ENCODE measurements at places on chromosomes 4 and X.

- DNase-seq: no peak
Observed at GRCh38 chr4:30939069-30939468, 218.9 kb downstream of the PCDH7 start.

DNA sequence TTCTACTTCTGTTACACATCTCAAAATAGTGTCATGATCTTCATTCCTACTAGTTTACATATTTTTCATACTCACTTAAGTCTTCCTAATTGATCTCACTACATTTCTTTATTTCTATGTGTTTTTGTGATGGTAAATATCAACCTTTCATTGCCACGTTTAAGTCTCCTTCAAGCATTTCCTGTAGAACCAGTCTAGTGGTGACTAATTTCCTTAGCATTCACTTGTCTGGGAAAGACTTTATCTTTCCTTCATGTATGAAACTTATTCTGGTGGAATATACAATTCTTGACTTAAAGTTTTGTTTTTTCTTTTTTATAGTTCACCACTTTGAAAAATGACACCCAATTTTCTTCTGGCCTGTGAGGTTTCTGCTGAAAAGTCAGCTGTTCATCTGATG is 181.4 kb upstream of the NEIL3 start:
- no peak for DNase-seq

DNA sequence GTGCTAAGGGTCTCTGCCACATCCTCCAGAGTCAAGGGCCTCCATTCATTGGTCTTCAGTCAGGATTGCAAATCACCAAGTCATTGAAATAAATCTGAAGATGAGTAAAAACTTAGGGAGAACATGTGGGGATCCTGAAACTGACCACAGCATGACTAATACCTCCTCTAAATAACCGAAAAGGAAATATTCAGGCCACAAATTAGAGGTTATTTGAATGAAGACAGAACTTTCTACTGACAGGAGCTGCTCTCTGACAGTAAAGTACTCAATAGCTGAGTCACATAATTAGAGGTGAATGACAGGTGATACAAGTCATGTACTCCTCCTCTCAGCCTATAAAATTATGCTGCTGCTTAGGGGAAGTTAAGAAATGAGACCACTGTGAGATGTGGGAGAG is 240.2 kb upstream of the F9 start:
- DNase-seq: no peak

DNA sequence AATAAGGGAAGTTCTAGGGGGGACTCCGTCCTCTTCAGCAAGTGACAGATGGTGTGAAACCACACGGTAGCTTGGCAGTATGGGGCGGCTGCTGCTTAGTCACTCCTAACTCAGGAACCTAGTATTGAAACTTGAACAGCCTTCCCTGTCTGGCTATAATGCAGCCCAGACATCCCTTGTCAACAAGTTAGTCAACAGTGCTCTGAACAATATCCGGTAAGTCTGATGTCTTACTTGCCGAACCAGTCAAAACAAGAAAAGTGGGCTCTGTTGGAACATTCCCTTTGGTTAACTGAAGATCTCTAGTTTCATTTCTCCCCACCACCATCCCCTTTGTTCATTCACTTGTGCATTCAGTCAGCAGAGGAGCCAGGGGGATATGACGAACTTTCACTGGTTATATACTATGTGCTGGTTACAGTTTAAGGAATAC is 18.7 kb upstream of the CXCL13 start:
- DNase-seq: no peak

- DNase-seq: no peak
Observed at GRCh38 chrX:15598026-15598425, 2.7 kb downstream of the ACE2 start.

DNA sequence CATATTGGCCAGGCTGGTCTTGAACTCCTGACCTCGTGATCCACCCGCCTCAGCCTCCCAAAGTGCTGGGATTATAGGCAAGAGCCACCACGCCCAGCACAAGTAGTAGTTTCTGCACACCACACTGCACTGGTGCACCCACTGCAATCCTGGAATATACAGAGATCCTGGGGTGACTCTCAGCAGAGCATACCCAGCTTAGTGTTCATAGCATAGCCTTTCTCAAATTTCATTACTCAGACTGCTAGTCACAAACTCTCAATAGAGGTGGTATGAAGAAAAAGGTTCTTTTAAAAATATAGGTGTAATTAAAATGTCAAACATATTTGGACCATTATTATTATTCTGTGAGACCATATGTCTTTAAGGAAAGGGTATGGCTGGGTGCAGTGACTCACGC is 6.2 kb upstream of the ARHGAP10 start:
- no peak for DNase-seq

GRCh38 chrX:9122519-9123245 is 88.8 kb upstream of the FAM9B start:
- DNase-seq: no peak

- DNase-seq: no peak
Observed at GRCh38 chrX:107135049-107135964, 16.7 kb upstream of the RBM41 start.

DNA sequence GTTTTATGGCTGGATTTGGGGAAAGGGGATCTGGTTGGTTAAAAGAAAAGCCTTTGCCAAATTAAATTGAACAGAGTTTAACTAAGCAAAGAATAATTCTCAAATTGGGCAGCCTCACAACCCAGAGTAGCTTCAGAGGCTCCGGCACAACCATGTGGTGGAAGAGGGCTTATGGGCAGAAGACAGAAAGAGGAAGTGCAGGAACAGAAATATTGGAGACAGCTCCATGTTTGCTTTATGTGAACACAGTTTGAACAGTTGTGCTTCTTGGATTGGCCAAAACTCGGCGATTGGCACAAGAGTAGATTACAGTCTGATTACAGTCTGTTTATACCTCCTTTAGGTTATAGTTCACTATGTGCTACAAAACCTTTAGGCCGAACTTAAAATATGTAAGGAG is 562.7 kb downstream of the TRIML1 start:
- DNase-seq: no peak

DNA sequence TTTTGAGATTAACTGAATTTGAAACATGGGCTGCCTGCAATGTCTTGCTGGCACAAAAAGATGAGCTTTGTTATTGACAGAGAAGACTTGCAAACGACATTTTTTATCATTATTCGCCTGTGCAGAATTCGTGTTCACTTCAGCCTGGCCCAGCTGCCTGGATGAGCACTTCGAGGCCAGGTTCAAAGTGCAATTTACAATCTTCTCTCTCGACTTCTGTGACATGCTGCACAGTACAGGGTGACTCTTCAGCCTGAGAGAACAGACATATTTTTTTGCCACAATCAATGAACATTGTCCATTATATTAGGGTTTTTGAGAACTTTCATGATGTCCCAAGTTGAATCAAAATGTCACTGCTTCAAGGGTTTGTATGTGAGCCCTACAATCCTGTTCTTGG is 616.5 kb downstream of the SMARCA1 start:
- no peak for DNase-seq

DNA sequence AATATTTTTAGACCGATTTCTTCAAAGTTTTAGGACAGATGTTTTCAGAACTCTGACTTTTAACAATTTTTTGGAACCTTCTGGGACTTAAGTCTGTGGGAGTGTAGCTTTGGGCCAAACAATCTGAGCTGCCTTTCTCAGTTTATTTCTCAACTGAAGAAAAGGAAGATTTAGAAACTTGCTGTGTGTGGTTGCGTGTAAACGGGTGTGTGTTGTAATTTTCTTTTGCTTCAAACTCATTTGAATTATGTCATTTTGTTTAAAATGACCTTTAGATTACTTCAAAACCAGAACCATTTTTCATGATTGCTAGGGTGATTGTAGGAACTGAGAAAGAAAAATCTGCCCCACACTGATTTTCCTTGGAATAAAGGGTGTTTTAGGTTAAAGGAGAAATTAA is 577.7 kb upstream of the GALNTL6 start:
- no peak for DNase-seq

DNA sequence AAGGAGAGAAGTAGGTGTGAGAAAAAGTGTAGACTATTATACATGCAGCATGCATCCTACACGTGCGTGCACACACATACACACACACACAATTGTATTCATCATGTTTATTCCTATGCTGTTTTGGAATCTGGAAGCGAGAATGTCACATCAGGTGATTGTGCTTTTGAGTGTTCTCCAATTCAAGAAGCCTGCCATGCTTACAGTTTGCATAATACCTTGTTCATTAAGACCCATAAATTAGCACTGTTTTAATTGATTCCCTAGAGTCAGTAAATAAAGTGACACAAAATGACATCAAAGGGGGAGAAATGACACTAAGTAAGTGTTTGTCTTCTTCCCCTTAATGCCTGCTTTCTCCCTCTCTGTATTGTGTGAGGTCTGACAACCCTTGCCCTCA is 336.1 kb upstream of the IGFBP7 start:
- no peak for DNase-seq

DNA sequence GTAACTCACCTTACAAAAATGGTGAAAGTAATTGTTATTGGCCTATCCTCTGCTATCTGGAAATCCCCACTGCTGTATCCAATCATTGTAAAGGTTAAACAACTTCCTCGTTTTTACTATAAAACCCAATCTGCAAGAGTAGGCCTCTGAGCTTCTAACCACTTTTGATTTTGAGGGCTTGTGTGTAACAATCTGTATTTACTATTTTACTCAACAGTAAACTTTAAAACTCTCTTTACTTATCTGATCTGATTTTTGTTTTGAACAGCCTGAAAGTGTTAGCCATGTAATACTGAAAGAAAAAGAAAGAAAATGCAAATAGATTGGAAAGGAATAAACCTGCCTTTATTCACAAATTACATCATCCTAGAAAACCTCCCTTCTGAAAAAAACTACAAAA is 63.1 kb downstream of the SLC10A7 start:
- no peak for DNase-seq

- DNase-seq: no peak
Observed at GRCh38 chrX:123504630-123505270, 228.1 kb downstream of the THOC2 start.

GRCh38 chrX:30144971-30145731 is 70.2 kb upstream of the MAGEB2 start:
- no peak for DNase-seq

- DNase-seq: no peak
Observed at GRCh38 chr4:94877973-94878372, 120.2 kb downstream of the BMPR1B start.

GRCh38 chrX:72297953-72298730 is 7.6 kb downstream of the CITED1 start:
- no peak for DNase-seq

GRCh38 chr4:105845559-105845958 is 49.7 kb upstream of the NPNT start:
- no peak for DNase-seq

- no peak for DNase-seq
Observed at GRCh38 chr4:163165217-163166017, 1.3 kb downstream of the NAF1 start.

DNA sequence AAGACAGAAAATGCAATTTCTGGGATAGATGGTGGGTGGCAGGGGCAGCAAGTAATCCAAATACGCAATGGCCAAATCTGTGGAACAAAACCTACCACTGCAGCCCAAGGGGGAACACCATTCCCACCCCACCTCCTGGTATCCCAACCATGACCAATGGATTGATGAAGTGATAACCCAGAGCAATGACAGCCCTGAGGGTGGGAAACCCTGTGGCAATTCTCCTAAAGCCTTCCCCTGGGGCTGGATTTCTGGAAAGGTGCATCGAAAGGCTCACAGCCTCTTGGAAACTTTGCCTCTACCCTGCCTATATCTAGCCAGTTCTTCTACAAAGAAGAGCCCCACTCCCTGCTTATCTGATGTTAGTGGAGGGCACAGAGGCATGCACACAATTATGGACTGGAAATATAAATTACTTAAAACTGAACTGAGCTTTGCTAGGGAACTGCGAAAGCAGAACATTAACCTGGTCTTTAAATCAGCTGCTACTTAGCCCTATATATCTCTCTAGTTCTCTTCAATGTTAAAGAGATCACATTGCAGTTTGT is 59.9 kb upstream of the TXK start:
- DNase-seq: no peak

- no peak for DNase-seq
Observed at GRCh38 chr4:54384563-54384962, 155.5 kb downstream of the PDGFRA start.

DNA sequence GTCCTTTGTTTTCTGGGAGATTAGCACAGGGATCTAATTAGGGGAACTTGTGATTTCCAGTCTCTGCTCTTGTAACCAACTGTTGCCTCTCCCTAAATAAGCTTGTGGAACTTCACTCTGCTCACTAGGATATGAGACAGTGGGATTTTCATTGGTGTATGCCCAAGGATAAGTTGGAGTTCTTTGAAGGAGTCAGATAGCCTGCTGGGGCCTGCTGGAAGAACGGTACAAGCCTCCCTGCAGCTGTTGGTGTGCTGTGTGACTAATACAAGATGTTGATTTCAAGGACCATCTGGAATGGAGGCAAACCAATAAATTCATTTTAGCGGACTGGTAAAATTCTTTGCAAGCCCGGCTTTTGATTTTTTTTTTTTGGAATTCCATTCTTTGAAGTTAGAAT is 167.0 kb downstream of the AASDH start:
- no peak for DNase-seq

DNA sequence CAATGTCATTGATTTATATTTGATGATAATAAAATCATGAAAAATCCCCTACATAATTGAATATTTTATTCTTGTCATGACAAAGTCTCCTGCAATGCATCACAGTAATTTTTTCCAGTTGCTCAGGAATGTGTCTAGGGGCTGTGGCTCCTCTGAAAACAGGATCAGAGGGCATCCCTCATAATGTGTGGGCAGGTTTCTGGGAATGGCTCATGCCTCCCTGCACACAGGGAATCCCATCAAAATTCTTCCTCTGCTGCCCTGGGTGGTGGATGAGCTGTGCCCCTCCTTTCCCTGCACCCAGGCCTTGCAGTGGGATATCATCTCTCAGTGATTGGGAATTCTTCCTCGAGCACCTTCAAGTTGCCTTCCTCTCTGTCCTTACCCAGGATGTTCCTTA is 20.4 kb upstream of the PUDP start:
- no peak for DNase-seq

DNA sequence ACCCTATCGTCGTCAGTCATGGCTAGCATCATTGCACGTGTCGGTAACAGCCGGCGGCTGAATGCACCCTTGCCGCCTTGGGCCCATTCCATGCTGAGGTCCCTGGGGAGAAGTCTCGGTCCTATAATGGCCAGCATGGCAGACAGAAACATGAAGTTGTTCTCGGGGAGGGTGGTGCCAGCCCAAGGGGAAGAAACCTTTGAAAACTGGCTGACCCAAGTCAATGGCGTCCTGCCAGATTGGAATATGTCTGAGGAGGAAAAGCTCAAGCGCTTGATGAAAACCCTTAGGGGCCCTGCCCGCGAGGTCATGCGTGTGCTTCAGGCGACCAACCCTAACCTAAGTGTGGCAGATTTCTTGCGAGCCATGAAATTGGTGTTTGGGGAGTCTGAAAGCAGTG is 1.6 kb downstream of the ZCCHC12 start:
- DNase-seq: no peak

- DNase-seq: no peak
Observed at GRCh38 chr4:86961605-86962295, 26.9 kb downstream of the AFF1 start.

GRCh38 chrX:1421433-1422134 is 29.7 kb upstream of the SLC25A6 start:
- DNase-seq: no peak

DNA sequence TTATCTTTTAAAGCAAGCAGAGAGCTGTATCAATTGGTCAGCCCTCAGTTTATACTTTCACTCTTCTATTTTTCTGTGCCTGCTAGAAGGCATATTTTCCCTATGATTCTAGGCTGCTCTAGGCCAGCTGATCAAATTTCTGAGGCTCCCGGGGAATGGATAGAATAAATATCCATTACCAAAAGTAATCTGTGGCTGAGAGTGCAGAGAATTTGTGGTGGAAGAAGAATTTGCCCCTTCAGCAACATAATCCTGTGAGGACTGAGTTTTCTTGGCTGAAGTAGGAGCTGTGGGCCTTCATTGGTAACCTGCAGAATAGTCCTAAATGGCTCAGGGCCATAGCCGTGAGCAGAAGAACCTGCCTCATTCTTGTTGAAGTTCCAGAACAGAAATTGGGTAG is 314.6 kb upstream of the CASK start:
- DNase-seq: no peak
